ENCODE measurements at places on chromosomes 4 and X.

- H3K27ac ChIP-seq: no peak overlapping the region
- no peaks in the 10 kb centered on the region for H3K36me3 ChIP-seq
- DNase-seq: no peak
These were observed 1722.0 kb upstream of the TENM3 start for GRCh38 chr4:180521181-180521580.

DNA sequence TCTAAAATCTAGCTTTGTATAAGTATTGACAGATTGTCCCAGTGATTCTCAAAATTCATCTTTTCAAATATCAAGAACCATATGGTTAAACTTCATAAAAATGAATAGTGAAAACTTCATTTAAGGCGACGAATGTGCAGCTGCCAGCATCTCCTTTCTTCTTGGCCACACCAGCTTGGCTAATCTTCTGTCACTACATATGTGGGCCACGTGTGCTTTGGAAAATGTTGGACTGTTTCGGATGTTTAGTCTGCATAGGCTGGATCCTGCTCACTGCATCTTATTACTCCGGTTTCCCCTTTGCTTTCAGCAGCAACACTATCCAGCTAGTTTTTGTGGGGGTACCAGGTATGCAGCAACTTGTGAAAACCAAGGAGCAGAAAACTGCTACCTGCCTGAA lies 221.9 kb downstream of the BMPR1B start:
- no peak overlapping the region for H3K4me3 ChIP-seq
- no peak overlapping the region for H3K27ac ChIP-seq
- H3K27me3 ChIP-seq: no peaks in the 10 kb centered on the region
- no peaks in the 10 kb centered on the region for H3K36me3 ChIP-seq
- no peaks in the 10 kb centered on the region for H3K4me1 ChIP-seq

DNA sequence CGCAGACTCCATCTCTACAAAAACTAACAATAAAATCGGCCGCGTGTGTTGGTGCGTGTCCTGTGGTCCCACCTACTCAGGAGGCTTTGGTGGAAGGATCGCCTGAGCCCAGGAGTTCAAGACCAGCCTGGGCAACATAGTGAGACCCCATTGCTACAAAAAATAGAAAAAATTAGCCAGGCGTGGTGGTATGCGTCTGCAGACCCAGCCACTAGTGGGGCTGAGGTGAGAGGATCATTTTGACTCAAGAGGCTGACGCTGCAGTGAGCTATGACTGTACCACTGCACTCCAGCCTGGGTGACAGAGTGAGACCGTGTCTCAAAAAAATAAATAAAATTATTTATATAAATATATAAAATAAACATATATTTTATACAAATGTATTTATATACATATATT lies 22.3 kb downstream of the ASMTL start:
- no peak overlapping the region for H3K27ac ChIP-seq
- peaks cover 11% of the 10 kb centered on the region for H3K36me3 ChIP-seq
- DNase-seq: no peak
- H3K4me1 ChIP-seq: no peaks in the 10 kb centered on the region

- H3K36me3 ChIP-seq: no peaks in the 10 kb centered on the region
- no peak overlapping the region for H3K4me3 ChIP-seq
- H3K4me1 ChIP-seq: no peaks in the 10 kb centered on the region
- H3K27ac ChIP-seq: no peak overlapping the region
These were observed 694.5 kb upstream of the SLIT2 start for GRCh38 chr4:19557161-19557560.

DNA sequence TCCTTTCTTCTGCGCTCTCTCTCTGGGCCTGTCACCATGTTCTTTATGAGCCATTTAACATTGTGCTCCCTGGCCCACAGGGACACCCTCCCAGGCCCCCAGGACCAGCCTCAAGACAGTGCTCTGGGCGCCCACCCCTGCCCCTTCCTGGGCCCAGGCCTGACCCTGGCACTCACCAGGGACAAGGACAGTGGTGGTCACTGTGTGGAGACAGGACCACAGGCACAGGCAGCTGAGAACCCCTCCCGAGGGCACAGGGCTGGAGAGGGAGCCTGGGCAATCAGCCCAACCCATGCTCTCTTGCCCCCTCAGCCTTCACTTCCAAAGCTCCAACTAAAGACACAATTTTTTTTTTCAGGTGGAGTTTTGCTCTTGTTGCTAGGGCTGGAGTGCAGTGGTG lies 218.2 kb upstream of the PSAPL1 start:
- no peak overlapping the region for H3K4me3 ChIP-seq
- peaks cover 32% of the 10 kb centered on the region for H3K4me1 ChIP-seq
- H3K27me3 ChIP-seq: no peaks in the 10 kb centered on the region
- H3K27ac ChIP-seq: no peak overlapping the region
- DNase-seq: no peak
- no peaks in the 10 kb centered on the region for H3K36me3 ChIP-seq

DNA sequence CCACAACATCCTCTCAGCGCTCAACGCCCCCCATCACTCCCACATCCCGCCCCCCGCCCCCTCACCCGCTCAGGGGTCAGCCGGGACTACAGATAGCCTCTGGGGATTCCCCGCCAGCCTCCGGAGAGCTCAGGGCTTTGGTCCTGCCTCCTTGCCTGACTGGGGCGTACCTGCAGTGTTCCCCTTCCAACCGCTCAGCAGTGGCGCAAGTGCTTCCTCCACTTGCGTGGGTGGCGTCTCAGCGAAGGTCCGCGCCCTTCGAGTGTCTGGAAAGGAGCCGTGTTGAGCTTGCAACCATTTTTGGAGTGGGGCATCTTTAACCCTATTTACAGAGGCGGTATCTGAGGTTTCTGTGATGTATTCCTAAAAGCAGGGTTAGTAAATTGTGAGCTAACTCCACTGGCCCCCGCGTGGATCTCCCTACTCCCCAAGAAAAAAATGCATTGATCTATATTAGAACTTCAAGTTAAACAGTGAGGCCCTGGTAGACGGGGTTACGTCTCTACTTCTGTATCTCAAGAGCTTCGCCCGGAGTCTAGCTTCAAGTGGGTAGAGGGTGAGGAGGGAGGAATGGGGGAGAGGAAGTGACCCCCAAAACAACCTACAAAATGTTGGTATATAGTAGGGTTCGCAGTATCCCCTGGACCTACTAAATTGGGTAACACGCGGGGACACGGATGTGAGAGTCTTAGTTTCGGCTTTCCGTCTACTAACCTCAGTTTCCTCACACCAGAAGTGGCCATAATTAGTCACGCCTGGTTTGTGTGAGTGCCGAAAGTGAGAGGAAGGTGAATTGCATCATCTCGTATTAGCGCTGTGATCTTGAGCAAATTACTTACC lies 16.1 kb downstream of the NKX3-2 start:
- no peak for DNase-seq
- peaks cover 99% of the 10 kb centered on the region for H3K27me3 ChIP-seq
- H3K4me1 ChIP-seq: peaks cover 3% of the 10 kb centered on the region
- no peaks in the 10 kb centered on the region for H3K36me3 ChIP-seq

- H3K27ac ChIP-seq: no peak overlapping the region
- no peaks in the 10 kb centered on the region for H3K4me1 ChIP-seq
- no peak overlapping the region for H3K4me3 ChIP-seq
- DNase-seq: no peak
These were observed 183.6 kb upstream of the FTHL17 start for GRCh38 chrX:31255310-31256033.

DNA sequence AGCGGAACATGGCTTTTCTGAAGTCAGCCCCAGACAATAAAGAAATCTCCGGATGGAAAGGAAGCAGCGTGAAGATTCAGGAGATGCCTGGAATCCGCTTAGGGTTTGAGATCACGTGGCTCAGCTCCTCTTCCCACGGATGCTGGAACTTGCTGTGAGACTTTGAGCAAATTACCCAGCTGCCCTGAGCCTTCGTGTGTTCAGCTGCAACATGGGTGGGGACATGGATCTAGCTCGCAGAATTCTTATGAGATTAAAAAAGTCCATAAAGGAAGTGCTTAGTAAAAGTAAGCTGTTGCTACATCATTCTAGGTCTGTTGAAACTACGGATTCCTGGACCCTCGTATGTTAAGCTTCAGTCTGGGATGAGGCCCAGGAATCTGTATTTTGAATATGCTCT lies 55.7 kb upstream of the STIM2 start:
- H3K27ac ChIP-seq: no peak overlapping the region
- no peak overlapping the region for H3K4me3 ChIP-seq
- H3K4me1 ChIP-seq: no peaks in the 10 kb centered on the region
- no peaks in the 10 kb centered on the region for H3K27me3 ChIP-seq
- H3K36me3 ChIP-seq: no peaks in the 10 kb centered on the region

DNA sequence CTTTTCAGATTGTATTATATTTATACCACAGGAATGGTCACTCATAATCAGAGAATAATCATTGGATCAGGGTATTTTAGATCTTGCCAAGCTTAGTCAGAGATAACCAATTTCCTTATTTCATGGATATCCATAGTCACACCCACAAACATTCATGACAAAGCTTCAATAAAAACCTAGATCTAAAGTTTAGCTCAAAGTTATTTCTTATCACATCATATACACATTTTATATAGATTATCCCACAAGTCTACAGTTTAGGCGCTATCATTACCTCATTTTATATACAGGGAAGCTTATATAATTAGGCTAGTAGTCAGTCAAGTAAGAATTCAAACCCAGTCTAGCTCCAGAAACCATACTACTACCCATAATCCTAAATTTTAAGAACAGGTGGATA lies 82.3 kb downstream of the SLC10A7 start:
- H3K27me3 ChIP-seq: no peaks in the 10 kb centered on the region
- peaks cover 4% of the 10 kb centered on the region for H3K4me1 ChIP-seq
- H3K36me3 ChIP-seq: no peaks in the 10 kb centered on the region
- DNase-seq: no peak
- H3K4me3 ChIP-seq: no peak overlapping the region
- H3K27ac ChIP-seq: no peak overlapping the region

- no peak overlapping the region for H3K4me3 ChIP-seq
- H3K36me3 ChIP-seq: no peaks in the 10 kb centered on the region
- no peak overlapping the region for H3K27ac ChIP-seq
- DNase-seq: no peak
- peaks cover 2% of the 10 kb centered on the region for H3K27me3 ChIP-seq
These were observed 34.7 kb downstream of the FRMPD3 start for GRCh38 chrX:107484002-107484726.

DNA sequence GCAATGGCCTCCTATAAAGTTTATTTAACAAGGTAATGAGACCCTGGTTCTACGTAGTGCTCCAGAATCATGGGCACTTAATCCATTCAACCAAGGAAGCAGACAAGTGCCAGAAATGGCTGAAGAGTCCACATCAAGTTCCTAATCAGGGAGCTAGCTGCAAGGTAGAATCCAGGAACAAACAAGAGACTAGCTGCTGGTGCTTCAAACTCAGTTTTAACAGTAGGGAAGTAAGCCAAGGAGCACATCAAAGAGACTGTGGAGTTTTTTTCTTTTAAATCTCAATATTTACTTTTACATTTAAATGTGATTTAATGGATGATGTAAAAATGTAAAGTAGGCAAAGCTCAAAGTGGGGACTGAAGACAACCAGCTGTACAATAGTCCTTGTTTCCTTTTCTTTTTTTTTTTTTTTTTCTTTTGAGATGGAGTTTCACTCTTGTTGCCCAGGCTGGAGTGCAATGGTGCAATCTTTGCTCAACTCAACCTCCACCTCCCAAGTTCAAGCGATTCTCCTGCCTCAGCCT lies 630.4 kb downstream of the CCSER1 start:
- no peaks in the 10 kb centered on the region for H3K4me1 ChIP-seq
- H3K27ac ChIP-seq: no peak overlapping the region
- DNase-seq: no peak

GRCh38 chr4:139279760-139280620 lies at the start of gene MGARP:
MGARP (minus strand) TSS chr4:139280225; CDS start chr4:139280158, 67 bp downstream.
- H3K27ac ChIP-seq: no peak within 1 kb of the TSS
- H3K27me3 ChIP-seq: peaks cover 8% of the 10 kb centered on the region
- DNase-seq: no peak
- no peaks in the 10 kb centered on the region for H3K36me3 ChIP-seq
- H3K4me1 ChIP-seq: no peaks in the 10 kb centered on the region

DNA sequence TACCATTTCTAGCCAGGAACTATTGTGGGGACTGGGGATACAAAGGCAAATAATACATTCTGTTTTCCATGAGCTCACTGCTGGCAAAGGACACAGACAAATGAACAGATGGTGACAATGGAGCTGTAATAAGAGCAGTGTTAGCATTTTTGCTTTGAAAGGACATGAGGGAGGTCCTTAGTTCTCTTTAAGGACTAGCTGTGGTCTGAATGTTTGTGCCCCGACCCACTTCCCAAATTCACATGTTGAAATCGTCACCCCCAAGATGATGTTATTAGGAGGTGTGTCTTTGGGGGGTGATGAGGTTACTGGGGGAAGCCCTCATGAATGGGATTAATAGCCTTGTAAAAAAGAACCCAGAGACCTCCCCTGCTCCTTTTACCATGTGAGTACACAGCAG lies 30.3 kb downstream of the CCNG2 start:
- no peak overlapping the region for H3K4me3 ChIP-seq
- peaks cover 14% of the 10 kb centered on the region for H3K4me1 ChIP-seq
- no peak for DNase-seq
- H3K36me3 ChIP-seq: no peaks in the 10 kb centered on the region
- no peaks in the 10 kb centered on the region for H3K27me3 ChIP-seq
- no peak overlapping the region for H3K27ac ChIP-seq

- DNase-seq: no peak
- H3K27ac ChIP-seq: no peak overlapping the region
- H3K4me3 ChIP-seq: no peak overlapping the region
These were observed 65.8 kb upstream of the DIPK2B start for GRCh38 chrX:45266456-45266855.

DNA sequence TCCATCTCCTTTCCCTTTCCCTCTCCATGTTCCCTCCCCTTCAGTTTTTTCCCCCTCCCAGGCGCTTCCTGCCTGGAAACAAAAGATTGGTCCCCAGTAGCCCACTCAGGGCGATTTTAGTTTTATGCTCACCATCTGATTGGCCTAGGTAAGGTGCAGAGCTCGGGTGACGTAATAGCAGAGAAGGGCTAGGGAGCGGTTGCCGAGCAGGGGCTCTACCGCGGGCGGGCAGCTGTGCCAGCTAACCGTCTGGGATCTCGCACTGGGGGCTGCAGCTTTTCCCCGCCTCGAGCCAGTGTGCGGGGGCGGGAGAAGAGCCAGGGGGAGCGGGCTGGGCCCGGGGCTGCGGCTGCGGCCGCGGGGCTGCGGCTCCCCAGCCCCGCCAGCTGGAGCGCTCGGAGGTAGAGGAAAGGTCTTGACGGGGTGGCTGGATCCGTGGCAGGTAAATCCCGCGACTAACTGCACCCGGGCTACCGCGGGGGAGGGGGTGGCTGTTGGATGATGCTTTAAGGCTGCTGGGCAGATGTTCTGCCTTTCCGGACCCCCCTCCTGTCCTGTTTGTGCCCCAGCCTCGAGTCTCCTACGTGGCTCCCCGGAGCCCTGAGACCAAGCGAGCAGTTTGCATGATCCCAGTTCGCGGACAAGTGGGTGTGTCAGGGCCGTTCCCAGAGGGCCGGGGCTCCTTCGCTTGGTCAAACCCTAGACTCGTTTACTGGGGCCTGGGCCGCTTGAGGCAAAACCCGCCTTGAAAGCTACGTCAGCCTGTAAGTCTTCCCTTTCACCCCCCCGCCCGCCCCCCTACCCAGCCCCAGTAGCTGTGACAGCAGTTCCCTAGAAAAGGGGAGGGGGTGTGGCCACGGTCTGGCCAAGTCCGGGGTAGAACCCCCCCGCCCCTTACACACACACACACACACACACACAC lies at the start of gene PAK3:
TSS of gene PAK3 (plus strand) at position 218 of the 922 bp plus-strand sequence. CDS start 26,913 bp downstream, outside the sequence.
- DNase-seq: no peak
- H3K36me3 ChIP-seq: no peaks in the 10 kb centered on the region
- H3K27me3 ChIP-seq: peaks cover 4% of the 10 kb centered on the region
- peak within 1 kb of the TSS; percentile 42 for H3K4me3 ChIP-seq
- H3K4me1 ChIP-seq: no peaks in the 10 kb centered on the region

- H3K36me3 ChIP-seq: no peaks in the 10 kb centered on the region
- no peaks in the 10 kb centered on the region for H3K4me1 ChIP-seq
- H3K27ac ChIP-seq: no peak overlapping the region
- no peak for DNase-seq
- H3K27me3 ChIP-seq: no peaks in the 10 kb centered on the region
These were observed 1085.0 kb downstream of the CCSER1 start for GRCh38 chr4:91212211-91212610.
